ENCODE measurements at places on chromosomes 12 and 14.

DNA sequence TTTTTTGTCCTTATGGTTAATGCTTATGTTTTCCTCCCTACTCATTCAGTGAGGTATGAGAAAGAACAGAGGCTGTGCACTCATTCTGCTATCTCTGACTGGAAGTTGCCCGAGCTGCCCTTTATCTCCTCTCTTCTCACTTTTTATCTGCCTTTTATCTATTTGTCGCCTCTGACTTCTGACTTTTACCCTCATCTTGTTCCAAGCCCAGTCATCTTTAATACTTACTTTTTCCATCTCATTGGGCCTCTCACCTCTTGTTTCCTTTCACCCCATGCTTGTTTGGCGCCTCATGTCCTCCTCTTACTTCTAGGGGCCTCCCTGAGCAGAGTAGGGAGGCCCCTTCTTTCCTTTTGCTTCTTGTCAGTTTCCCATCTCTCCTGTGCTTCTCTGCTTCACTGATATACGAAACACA is 50.7 kb downstream of the DIP2B start:
- no peak for DNase-seq

DNA sequence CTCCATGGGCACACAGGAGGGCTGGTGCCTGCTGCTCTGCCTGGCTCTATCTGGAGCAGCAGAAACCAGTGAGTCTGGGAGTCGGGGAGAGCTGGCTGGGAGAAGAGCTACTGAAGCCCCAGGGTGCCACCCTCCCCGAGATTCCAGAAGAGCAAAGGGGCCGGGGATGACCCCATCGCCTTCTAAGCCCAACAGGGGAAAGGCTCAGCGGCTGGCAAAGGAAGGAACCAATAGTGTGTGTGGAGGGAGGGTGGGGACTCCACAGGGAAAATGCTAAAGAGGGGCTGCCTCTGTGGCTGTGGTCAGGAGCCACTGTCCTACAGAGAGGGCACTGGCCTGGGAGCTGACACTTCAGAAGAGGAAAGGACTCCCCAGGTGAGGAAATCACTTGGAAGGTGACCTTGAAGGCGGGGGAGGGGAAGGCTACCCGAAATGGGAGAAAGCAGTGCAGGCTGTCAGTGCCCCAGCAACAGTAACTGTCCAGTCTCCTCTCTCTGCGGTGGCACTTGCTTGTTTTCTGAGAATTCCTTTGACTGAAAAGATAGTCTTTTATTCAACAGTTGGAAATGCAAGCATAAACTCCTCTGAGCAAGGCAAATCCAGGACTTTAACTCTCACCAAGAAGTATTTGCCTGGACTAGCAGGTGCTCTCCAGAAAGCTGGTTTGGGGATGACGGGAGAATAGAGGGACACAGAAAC is 552 bp downstream of the TAPBPL start:
- DNase-seq: no peak

DNA sequence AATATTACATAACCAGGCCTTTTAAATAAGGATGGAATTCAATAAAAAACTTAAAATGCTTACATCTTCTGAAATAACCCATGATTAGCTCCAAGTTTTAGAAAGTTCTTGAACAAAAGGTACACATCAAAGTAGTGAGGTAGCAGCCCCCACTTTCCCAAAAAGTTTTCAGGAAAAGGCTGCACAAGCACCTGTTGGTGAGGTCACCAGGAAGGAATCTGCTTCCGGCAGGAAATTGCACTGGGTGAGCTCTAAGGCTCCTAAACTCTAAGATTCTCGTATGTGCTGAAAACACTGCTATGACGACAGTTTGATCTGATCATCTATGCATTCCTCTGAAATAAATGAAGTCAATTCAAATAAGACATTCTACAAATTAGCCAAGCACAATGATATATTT is 34.3 kb upstream of the TTC7B start:
- no peak for DNase-seq

DNA sequence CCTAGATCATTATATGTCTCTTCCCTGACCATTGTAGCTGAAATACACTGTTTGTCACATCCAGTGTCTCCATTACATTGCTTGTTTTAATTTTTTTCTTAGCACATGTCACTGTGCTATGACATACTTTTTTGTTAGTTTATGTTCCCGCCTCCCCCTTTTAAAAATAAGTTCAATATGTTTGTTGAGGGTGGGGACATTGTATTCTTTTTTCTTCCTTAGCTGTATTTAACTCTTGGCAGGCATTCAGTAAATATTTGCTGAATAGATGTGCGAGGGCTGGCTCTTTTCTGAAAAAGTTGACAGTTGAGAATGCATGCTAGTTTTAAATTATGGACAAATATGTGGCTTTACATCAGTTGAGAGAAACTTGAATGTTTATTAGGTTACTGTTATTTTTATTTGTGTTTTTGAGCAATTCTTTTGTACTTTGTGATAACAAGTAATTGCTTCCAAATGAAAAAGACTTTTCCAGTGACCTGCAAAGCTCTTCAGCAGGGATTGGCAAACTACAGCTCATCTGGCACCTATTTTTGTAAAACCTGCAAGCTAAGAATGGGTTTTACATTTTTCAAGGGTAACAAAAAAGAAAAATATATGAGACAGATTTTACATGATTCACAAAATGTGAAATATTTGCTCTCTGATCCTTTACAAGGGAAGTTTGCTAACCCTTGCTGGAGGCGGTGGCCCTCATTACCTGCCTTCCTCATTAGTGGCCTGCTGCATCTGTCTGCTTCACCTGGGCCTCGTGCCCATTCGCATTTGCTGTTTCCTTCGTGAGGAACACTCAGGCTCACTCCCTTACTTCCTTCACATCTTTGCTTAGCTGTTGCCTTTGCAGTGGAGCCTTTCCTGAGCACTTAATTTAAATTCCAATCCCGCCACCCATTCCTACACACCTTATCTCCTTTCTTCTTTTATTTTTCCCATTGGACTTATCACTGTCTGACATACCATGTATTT is 229.4 kb downstream of the ERC1 start:
- no peak for DNase-seq

DNA sequence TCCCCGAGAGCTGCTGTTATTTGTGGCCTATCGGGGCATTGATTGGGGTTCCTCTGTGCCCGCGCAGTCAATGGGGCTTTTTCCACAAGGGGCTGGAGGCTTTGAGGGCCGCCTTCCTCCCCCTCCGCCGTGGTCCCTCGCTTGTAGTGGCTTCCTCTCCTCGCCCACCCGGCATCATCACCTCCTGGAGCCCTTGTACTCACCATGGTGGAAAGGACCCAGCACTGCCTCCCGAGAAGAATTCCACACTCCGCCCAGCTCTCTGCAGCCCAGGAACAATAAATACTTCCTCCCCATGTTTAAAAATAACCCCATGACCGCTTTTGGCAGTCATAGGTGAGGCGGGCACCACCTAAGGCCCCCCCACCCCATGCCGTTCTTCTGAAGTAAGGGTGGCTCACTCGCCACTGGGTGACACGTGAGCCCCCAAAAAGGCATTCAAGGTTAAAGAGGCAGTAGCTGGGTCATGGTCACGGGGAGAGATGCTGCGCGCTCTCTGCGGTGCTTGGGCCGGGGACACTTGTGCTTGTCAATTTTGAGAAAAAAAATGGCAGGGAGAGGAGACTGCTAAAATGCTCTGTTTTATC is at the start of gene MYL2:
Gene MYL2, minus strand, starts transcription at position 256 of the 587 bp plus-strand sequence. Its CDS starts 50 bp downstream, at position 206.
- DNase-seq: no peak

GRCh38 chr12:57844709-57845477 is 1.6 kb downstream of the CTDSP2 start:
- DNase-seq: no peak

GRCh38 chr12:49784756-49785409 is 43.3 kb downstream of the NCKAP5L start:
- no peak for DNase-seq

DNA sequence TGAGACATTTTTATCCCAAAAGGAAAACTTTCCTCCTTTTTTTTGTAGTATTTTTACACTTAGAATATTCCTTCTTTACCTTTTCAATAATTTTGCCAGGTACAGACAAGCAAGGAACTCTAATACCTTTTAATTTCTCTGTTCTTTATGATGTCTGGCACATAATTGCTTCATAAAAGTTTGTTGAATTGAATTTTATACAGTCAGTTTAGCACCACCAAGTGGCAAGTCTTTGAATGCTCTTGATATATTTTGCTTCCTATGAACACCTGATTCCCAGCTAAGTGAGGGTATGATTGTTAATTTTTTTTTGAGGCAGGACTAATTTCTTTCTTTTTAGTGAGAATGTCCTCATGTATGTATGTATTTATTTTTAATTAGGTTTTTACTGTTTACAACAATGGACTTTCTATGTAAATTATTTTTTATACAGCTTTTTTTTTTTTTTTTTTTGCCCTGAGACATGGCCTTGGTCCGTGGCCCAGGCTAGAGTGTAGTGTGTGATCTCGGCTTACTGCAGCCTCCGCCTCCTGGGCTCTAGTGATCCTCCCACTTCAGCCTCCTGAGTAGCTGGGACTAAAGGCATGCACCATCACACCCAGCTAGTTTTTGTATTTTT is 6.9 kb downstream of the TBC1D15 start:
- peak; percentile 30 for DNase-seq

- peak; percentile 25 for DNase-seq
These were observed 923 bp upstream of the ITPR2 start for GRCh38 chr12:26833743-26834490.

GRCh38 chr14:102819176-102819628 is 42.0 kb downstream of the TRAF3 start:
- DNase-seq: peak; percentile 51

GRCh38 chr12:132367852-132368251 is 38.5 kb upstream of the GALNT9 start:
- DNase-seq: no peak

DNA sequence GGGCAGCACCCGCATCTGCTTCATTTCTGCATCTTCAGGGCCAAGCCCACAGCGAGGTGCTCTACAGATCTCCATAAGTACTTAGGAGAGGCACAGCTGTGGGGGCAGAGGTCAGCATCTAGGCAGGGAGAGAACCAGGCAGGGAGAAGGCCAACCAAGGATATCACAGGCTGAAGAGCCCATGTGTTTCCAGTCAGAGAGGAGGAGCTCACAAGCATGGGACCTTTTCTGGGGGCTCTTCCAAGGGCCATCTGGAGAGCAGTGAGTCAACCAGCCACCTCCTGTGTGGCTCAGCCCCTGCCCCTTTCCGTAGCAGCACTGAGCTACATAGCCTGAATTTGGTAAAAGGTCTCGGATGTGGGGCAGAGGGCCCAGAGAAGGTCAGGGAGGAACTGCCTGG is 78.5 kb downstream of the ARL6IP4 start:
- DNase-seq: no peak
